ENCODE measurements at places on chromosomes 4 and X.

DNA sequence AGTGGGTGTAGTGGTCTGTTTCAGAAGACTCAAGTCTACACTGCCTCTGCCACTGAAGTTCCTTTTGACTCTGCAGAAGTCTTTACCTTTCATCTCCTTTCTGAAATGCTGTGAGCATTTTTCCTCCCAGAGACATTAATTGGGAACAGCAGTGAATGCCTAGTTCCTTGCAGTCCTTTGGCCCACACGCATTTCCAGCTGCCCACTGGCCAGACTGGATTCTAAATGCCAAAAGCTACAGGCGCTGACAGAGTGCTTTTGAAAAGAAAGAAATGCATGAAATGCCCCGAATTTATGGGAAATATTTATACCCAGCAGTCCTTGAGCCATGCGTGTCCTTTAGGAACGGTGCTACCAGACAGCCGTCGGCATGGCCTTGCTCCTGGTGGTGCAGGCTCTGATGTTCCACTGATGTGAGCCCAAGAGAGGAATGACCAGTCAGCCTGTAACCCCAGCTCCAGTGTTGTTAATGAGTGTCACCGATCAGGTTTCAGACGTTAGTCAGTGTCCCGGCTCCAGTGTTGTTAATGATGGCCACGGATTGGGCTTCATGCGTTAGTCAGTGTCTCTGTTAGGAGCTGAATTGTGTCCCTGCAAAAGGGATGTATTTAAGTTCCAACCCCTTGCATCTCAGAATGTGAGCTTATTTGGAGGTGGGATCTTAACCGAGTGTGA, 132.6 kb downstream of the TBL1X start:
- no peak for DNase-seq

DNA sequence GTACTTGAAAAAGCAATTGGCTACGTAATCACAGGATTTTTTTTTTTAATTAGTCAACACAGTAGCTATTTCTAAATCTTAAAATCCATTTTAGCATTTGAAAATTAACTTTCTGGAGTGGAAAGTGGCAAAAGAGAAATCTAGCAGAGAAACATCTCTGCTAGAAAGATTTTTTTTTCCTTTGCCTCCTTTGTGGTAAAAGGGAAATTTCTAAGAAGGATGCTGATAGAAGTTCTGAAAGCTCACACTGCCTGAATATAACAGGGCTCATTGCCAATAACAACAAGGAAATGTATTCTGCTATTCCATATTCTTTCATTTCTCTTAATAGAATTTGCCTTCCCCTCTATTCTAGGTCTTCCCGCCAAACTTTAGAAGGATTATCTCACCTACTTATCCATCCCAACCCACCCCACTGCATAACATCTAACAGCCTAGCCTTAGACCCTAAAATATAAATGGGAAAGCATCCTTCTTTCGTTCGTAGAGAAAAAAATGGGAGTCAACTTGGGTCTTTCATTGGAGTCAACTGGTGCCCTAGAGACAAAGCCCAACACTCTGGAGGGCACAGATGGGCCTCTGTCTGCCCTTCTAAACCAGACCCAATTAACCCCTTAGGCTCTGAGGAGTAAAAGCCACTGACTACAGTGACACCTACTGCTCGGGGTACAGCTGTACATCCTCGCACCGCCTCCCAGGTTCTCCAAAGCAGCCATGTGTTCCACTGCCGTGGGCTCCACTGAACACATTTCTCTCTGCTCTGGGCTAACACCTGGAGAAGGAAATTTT, 103.9 kb downstream of the MAML3 start:
- no peak for DNase-seq

GRCh38 chr4:10737337-10737736, 52.8 kb upstream of the CLNK start:
- DNase-seq: no peak

GRCh38 chrX:11364835-11365234, 71.6 kb downstream of the AMELX start:
- DNase-seq: no peak

GRCh38 chr4:184126800-184127199, 90.9 kb downstream of the ENPP6 start:
- DNase-seq: no peak

- DNase-seq: no peak
Observed at GRCh38 chr4:87974856-87975462, 555 bp upstream of the SPP1 start.

DNA sequence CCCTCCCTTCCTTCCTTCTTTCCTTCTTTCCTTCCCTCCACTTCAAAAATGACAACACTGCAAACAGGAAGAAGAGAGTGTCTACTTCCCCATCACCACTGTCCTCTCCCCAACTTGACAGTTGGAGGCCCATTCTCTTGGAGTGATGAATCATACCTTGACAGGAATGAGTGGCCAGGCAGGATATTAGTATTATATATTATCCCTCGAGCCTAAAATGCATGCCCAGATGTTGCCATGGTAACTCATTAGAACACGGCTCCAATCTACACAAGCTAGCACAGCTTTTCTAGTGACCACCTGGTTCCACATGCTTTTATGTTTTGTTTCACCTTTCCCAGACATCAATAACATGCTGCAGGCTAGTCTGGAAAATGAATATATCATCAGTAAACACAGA, 71.3 kb upstream of the LHFPL1 start:
- no peak for DNase-seq

DNA sequence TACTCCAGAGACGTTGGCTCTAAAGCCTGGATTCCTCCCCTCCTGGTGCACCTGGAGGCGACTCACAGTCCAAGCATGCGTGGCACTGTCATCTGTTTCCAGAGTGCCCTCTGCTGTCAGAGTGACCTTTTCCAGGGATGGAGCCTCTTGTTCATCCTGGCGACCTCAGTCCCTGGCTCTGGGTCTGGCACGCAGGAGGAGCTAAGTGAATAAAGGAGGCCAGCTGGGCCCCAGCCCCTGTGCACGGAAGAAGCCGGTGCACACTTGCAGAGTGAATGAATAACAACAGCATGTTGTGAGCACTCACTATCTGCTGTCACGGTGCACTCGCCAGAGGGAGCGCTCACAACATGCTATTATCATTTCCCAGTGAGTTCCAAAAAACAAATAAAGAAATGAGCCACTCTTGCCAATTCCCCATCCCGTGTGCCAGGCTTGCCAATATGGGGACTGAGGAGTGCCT, 27.8 kb upstream of the PSAPL1 start:
- no peak for DNase-seq

DNA sequence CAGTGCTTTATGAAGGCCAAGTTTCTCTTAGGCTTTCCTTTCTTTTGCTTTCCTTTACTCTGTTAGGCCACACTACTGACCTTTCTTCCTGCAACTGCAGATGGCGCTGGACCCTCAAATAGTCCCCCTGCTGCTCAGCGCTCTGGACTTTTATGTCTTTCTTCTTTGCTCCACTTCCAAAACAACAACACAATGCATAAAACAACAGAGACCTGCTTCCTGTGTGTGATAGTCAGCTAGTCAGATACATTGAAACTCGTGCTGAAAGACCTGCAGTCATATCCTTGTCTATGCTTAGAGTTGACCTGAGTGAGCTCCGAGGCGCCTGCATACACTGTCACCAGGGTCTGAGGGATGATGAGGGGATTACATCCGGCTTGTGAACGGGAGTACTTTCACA, 108.9 kb upstream of the TEX13D start:
- no peak for DNase-seq

GRCh38 chr4:169723207-169723965, 34.4 kb downstream of the HPF1 start:
- DNase-seq: no peak

GRCh38 chrX:72025236-72025770, 106.4 kb downstream of the RTL5 start:
- DNase-seq: no peak

DNA sequence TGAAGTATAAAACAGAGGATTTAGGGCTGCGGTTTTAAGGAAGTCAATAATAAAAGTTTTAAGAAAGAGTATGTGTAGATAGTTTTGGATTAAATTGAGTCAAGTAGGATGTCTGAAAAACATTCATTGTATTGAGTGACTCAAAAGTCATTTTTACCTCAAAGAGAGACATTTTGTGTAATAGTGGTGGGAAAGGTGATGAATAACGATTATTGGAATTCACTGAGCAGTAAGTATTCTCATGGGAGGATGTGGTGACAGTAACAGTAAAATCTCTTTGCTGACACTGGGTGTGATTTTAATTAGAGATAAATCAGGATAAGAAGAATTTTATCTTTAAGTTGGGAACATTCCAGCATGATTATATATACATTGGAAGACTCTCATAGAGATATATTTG, 233.6 kb downstream of the PDHA2 start:
- no peak for DNase-seq

DNA sequence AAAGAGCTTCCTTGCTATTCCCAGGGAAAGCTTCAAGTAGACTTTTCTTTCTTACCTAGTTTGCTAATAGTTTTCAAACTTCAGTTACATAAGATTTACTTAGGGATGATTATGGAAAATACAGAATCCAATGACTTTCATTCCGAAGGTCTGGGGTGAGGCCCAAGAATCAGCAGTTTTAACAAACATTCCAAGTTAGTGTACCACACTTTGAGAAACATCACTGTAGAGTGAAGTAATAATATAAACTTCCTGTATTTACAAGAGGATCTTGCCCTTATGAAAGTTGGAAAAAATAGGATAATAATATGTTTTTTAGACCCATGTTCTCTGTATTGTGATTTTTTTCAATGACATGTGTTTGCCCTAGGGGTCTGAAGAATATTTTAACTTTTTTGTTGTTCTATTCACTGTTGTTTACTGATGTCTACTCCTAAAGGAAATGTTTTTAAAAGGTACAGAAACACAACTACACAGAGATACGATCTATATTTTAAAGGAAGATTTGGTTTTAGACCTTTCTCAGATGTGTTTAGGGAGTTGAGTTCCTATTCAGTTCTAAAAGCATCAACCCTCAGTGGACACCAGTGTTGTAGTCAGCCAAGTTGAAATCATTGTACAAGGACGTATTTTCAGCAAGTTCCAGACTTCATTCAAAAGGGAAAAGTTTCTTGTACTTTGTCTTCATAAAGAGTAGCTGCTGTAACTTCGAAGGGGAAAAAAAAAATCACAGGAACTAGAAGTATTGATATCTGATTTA, 295.8 kb upstream of the SLC7A11 start:
- no peak for DNase-seq

GRCh38 chrX:42615161-42615563, 162.8 kb downstream of the PPP1R2C start:
- no peak for DNase-seq

GRCh38 chr4:34466411-34466810, 1777.9 kb downstream of the ARAP2 start:
- no peak for DNase-seq

- peak; percentile 29 for DNase-seq
Observed at GRCh38 chr4:145557720-145558119, 61.5 kb upstream of the MMAA start.

DNA sequence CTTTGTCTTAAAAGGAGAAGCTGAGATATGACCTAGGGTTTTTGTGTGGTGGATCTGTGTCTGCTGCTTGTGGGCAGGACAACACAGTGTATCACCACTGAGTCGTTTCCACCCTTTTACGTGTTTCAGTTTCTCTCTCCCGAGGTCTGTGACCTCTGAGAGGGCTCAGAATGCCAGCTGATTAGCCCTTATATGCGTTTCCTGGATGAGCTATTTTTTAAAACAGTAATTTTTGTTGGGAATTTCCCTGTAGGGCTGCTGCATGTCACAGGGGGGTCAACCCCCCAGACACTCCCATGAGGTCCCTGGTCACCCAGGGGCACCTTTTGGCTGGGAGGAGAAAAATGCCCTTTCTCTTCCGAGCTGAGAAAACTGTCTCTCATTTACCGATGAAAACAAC, 170.4 kb upstream of the CASK start:
- DNase-seq: no peak

DNA sequence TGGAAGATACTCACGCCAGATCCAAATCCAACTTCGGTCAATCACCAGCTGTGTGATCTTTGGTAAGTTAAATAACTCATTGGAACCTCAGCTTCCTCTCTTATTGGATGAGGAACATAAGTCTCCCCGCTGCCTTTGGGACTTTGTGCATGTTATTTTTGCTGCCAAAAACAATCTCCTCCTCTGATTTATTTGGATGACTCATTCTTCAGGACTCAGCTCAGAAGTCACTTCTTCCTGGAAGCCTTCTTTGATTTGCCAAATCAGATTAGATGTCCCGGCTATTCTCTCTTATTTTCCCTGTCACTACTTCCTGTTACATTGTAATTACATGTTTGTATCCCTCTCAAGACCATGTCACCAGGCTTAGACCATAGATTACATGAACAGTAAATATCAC, 138.0 kb upstream of the BOD1L1 start:
- DNase-seq: no peak

DNA sequence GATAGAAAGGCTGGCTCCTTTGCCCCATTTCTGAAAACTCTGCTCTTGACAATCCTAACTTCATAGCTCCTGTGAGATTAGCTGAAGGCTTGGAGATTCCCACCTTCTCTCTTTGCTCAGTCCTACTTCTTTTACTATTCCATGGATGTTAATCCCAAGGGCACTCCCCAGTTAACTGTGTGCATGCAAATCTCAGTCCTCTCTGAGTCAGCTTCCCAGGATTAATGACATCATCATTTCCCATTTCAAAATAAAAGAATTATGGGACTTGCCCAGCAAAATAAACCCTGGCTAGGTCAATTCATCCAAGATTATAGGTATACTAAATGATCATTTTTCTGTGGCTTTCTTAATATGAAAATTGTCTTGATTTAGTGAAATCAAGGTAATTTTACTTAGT, 328.6 kb upstream of the NR3C2 start:
- no peak for DNase-seq

GRCh38 chr4:150582146-150582872, at the start of gene MAB21L2:
TSS of gene MAB21L2 (plus strand) at chr4:150582151. CDS start at chr4:150583030, 879 bp downstream.
- no peak for DNase-seq

DNA sequence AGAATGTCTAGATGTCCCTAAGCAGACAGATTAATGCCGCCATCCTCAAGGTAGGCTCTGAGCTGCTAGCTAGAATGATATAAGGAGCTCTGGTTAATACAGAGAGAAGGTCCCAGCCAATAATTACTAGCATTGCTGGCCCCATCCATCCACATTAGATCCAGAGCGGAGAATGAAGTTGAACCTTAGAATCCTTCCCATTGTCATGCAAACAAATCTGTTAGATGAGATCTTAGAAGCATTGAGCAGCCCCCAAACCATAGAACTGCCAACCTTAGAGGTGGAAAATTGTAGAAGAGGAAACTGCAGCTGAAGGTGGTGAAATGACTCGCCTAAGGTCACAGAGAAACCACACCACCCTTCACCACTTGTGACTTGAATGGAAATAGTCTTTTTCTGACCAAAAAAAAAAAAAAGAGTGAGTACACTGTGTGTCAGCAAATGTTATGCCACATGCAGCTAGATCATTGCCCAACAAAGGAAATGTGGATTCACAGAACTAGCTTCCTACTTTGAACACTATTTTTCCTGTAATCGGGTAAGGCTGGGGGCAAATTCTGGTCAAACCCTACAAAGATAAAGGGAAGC, 162.1 kb downstream of the SMIM20 start:
- no peak for DNase-seq
